Stimulated activated CD8-positive, alpha-beta memory T cell treated with anti-CD3 and anti-CD28 coated beads, Interleukin-12 subunit alpha, Interleukin-12 subunit beta, amount 100 ng/mL, for 4 hours (primary cell): ENCODE measurements at places on chromosomes 6 and 20.

GRCh38 chr20:57482796-57483195 is 42.1 kb downstream of the CTCFL start:
- DNase-seq = no peak

DNA sequence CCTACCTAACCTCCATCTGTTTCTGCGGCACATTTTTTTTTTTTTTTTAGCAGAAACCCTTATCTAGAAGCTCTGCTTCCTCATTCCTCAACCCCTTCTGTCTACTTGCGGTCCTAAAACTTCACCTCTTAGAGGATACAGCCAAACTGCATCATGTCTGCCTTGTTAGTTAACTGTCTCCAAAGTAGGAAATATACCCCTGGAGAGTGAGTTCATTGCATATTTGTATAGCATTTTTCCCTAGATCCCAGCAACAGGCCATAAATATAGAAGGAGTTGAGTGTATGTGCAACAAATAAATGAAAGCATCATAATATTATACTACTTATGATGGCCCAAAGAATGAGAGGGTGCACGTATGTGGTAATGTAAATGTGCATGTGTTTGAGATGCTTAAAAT is 1288.6 kb upstream of the GJE1 start:
- no peak for DNase-seq

- DNase-seq = no peak
These were observed 8.0 kb upstream of the ZBTB9 start for GRCh38 chr6:33446356-33446755.

GRCh38 chr6:80862756-80863155 is 756.3 kb downstream of the BCKDHB start:
- no peak for DNase-seq

DNA sequence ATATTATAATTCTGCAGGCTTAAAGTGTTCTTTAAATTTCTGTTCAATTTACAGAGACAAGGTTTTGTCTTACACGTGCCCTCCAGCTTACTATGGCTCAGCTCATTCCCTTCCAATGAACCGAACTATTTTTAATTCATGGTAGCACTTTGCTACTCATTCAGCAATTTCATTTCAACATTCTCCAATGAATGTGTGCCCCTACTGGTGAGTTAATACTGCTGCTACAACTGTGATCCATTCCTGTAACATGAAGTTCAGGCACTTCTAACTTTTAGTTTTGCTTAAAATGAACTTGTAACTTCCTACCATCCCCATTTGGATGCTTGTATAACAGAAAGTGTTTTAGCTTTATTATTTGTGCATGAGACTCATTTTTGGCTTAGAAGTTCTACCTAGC is 99.7 kb downstream of the F13A1 start:
- no peak for DNase-seq

DNA sequence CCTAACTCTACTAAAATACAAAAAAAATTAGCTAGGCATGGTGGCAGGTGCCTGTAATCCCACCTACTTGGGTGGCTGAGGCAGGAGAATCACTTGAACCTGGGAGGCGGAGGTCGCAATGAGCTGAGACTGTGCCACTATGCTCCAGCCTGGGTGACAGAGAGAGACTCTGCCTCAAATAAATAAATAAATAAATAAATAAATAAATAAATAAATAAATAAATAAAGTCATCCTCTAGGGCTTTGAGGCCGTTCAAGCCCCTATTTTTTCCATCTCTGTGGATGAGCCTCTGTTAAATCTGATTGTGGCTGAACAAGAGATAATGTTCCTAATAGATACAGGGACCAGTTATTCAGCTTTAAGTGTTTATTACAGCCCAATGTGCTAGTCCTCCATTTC is 31.8 kb upstream of the FAM110A start:
- no peak for DNase-seq

- no peak for DNase-seq
These were observed 207.1 kb upstream of the PRSS16 start for GRCh38 chr6:27040244-27041042.

DNA sequence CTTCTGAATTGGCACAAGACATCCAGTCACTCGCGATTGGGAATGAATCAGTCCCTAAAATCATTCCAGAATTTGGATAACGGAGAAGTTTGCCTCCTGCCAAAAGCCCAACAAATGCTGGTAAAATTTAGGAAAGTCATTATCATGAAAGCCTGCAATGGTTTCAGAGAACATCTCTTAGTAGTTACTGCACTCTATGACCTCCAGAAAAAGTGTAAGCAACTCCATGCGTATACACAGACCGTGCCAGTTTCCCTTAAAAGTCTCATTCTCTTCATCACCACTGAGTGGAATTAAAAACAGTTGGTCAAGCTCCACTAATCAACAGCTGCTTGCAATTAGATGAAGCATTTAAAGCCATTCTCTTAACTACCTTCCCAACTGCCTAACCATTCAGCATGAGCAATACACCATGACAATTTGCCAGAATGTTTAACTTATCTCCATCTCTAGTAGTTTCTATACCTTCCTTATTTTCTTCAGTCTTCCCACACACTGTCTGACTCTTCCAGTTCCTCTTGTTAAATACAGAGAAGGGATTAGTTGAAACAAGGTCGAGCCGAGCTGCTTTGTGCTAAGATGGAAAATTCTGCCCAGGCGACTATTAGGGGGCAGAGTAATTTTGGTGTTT is 183.6 kb upstream of the PRDM1 start:
- DNase-seq = no peak

GRCh38 chr20:43066125-43066524 is 123.6 kb downstream of the PTPRT start:
- no peak for DNase-seq

- no peak for DNase-seq
These were observed 484.0 kb downstream of the UTRN start for GRCh38 chr6:144769142-144769541.

DNA sequence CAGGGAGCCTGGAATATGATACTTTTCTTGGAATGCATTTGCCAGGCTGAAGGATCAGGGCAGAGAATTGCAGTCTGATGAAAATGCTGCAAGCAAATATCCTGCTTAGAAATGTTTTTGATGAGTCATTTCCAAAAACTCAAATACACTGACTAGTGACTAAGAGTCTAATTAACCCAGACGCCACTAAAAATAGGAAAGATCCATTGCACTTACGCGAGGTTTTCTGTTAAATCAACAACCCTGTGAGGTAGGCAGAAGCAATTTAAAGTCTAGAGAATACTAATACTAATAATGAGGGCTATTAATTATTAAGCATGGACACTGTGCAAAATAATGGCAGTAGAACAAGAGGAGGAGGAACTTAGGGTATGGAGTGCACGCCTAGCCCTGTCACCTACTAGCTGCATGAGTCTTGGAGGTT is 130.1 kb upstream of the DOK5 start:
- DNase-seq = no peak

- no peak for DNase-seq
These were observed 1371.5 kb downstream of the EPHA7 start for GRCh38 chr6:92047860-92048259.
